ENCODE measurements at places on chromosomes 11 and 22.

GRCh38 chr11:62338218-62338617 lies 970 bp downstream of the ASRGL1 start:
- DNase-seq, result no peak

- DNase-seq, result peak; percentile 24
These were observed 2.9 kb upstream of the GGT5 start for GRCh38 chr22:24247564-24248344.

- DNase-seq, result no peak
These were observed 25.4 kb downstream of the MS4A10 start for GRCh38 chr11:60810569-60810968.

DNA sequence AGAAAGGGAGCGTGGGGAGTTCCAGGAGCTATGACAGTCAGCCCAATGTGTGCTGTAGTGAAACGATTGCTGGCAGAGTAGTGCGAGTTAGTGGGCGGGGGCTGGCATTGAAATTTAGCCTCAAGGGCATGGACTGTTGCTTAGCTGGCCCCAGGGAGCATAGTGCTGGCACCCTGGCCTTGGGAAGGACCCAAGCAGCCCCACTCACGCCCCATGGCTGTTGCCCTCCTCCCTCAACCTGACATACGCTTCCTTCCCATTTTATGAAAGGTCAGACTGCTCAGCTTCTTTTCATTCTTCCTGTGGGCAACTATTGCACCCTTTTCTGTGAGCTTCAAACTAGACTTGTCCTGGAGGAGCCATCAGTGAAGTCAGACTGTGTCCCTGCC lies 52.0 kb upstream of the SUSD2 start:
- DNase-seq, result no peak

DNA sequence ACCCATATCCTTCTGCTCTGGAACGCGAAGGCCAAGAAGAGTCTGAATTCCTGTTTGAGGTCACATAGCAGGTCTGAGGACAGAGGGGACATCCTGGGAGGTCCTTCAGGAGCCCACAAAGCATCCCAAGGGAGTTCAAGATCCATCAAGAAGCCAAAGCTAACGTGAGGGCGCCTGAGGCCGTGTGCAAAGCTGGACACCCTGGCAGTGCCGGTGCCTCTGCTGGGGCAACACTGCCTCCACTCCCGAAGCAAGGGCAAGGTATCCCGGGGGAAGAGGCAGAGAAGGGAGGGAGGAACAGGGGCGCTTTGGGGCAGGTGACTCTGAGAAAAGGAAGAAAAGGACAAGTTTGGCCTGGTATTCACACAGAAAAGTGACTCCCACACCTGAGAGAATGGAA lies 50.3 kb upstream of the CDON start:
- no peak for DNase-seq
